HS-5 (cell line): ENCODE measurements at places on chromosomes 5 and 9.

DNA sequence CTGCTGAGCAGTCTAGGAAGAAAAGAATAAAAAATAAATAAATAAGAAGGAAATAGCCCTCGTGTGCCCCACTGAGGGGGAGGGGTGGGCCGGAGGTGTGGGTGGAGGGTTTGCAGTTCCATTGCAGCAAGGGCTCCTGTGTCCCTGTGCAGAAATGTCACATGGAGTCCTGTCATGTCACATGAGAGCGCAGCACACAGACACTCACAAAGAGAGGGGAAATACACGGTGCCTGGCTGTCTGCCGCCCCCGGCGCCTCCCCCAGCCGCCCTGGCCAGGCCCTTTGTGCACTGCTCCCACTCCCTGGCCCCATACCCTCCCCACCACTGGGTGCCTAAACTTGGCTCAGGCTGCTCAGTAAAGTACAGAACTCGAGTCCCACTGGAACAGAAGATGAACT is 55.6 kb upstream of the SPTLC1 start:
- DNase-seq = no peak

DNA sequence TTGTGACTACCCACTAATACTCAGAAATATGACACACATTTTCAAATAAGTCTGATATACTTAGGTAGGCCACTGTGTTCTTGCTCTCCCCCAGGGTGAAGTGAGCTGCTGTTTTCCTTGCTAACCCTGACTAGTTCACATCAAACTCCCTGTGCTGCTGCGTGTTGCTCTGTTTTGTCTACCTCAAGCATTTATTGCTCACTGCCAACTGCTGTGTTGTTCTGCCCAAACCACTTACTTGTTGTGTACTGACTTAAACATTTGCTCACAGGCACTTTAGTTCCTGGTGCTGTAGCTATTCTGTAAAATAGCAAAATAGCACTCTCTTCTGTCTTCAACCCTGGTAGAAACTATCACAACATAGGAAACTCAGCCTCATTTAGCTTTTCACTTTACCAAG is 255.7 kb downstream of the HCN1 start:
- no peak for DNase-seq

GRCh38 chr5:138018849-138019248 is 14.0 kb downstream of the FAM13B start:
- no peak for DNase-seq

- DNase-seq = no peak
These were observed 329.6 kb upstream of the RGMB start for GRCh38 chr5:98443881-98444280.

- DNase-seq = no peak
These were observed 18.4 kb downstream of the TLN1 start for GRCh38 chr9:35713578-35713977.

DNA sequence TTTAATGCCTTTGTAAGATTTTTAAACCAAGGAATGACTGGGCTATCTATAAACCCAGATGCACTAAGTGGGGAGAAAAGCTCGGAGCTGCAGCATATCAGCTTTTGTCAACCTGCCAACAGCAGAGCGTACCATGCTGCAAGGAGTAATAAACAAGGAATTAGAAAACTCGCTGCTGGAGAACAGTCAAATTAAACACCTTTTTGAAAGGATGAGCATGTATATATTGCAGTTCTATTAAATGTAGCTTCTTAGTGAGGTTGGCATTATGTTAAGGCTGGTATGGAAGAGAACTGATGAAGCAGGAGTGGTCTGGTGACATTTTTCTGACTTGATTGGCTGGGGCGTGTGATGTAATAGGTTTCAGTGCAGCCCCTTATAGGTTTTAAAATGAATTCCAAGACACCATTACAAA is 74.7 kb downstream of the PIK3R1 start:
- DNase-seq = no peak
